Fibroblast of villous mesenchyme (primary cell): ENCODE measurements at places on chromosomes 4 and X. TPM values are rescaled to one million over a fixed set of nuclear protein-coding genes. Genes with fewer than 3 reads are reported as not detected.

Gene COL4A5
- 30.0 and 47.1 TPM in 2 replicates for total RNA-seq

Gene ARL9
- 0.32 and 0.43 TPM in 2 replicates for total RNA-seq

Gene HMX1
- total RNA-seq, result not detected in 2 replicates

Gene PAGE5
- total RNA-seq, result not detected in 2 replicates

Gene UBE2K
- 14.8 and 19.0 TPM in 2 replicates for total RNA-seq

Gene MAGEA3
- total RNA-seq, result not detected in 2 replicates

Gene PARM1
- 0.86 and 1.3 TPM in 2 replicates for total RNA-seq

- DNase-seq, result no peak
These were observed 125.8 kb downstream of the KIT start for GRCh38 chr4:54783402-54784110.

DNA sequence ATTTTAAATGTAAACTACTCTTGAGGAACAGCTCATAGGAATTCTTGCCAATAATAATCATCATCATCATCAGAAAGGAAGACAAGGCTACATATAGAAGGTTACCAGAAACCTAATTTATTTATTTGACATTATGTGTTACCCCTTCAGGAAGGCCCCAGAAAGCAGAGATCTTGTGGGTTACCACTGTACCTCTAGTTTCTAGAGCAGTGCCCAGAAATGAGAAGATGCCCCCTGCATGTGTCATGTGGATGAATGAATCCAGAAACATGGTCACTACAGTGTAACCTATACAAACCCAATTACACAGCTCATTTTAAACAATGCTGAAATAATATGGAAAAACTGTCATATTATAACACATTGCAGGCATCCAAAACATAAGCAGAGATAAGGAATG lies 70.4 kb downstream of the ARAP2 start:
- DNase-seq, result no peak

GRCh38 chr4:32172761-32173160 lies 1452.6 kb downstream of the PCDH7 start:
- peak; percentile 0 for DNase-seq

- DNase-seq, result no peak
These were observed 5.4 kb upstream of the BBS7 start for GRCh38 chr4:121875652-121876051.

- DNase-seq, result no peak
These were observed 62.8 kb downstream of the SHISA3 start for GRCh38 chr4:42460043-42460442.

- peak; percentile 81 for DNase-seq
These were observed 140.3 kb upstream of the PGRMC2 start for GRCh38 chr4:128427832-128428366.

- DNase-seq, result no peak
These were observed 75.7 kb upstream of the PAK3 start for GRCh38 chrX:111020283-111020682.

DNA sequence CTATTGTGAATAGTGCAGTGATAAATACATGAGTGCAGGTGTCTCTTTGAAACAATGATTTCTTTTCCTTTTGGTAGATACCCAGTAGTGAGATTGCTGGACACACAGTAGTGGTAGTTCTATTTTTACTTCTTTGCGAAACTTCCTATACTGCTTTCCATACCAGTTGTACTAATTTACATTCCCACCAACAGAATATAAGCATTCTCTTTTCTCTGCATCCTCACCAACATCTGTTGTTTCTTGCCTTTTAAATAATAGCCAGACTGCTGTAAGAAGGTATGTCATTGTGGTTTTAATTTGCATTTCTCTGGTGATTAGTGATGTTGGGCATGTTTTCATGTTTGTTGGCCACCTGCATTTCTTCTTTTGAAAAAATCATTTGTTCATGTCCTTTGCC lies 105.9 kb downstream of the COL4A6 start:
- no peak for DNase-seq

GRCh38 chr4:4481399-4481994 lies 60.4 kb downstream of the STX18 start:
- no peak for DNase-seq

GRCh38 chr4:2155246-2155645 lies 86.7 kb downstream of the HAUS3 start:
- no peak for DNase-seq
